ENCODE measurements at places on chromosomes 16 and 17.

GRCh38 chr16:55566432-55567175 lies at the start of gene CAPNS2:
TSS of gene CAPNS2 (plus strand) at chr16:55566684. CDS start at chr16:55566757, 73 bp downstream.
- no peak within 1 kb of the TSS for H3K27ac ChIP-seq
- no peak for DNase-seq
- H3K36me3 ChIP-seq, result no peaks in the 10 kb centered on the region
- no peak within 1 kb of the TSS for H3K4me3 ChIP-seq

GRCh38 chr17:46976626-46977270 lies 2.3 kb downstream of the RPRML start:
- no peak overlapping the region for H3K4me3 ChIP-seq
- no peak for DNase-seq
- H3K36me3 ChIP-seq, result no peaks in the 10 kb centered on the region
- H3K27me3 ChIP-seq, result no peaks in the 10 kb centered on the region

GRCh38 chr16:53864819-53865493 lies 161.0 kb downstream of the FTO start:
- H3K27ac ChIP-seq, result no peak overlapping the region
- H3K27me3 ChIP-seq, result no peaks in the 10 kb centered on the region
- H3K36me3 ChIP-seq, result no peaks in the 10 kb centered on the region

DNA sequence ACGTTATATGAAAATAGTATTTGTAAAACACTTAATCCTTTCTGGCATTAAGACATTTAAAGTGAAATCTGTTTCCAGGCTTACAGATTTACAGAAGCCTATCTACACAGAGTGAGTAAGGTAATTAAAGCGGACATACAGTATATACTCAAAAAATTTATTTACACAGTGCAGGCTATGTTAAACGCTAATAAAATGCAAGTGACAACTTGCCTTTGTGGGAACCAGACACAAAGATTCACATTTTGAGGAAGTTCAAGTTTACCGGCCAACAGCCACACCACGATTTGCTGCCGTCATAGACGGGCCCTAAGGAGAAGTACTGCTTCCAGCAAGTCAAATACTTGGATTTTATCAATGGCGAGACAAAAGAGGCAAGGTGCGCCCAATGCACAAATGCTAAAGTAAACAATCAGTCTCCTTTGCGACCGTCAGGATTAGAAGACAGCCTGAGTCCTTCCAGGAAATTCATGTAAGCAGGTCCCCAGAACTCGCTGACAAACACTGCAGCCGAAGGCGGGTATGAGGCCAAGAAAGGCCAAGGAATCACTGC lies 801 bp downstream of the VPS35 start:
- peaks cover 7% of the 10 kb centered on the region for H3K4me1 ChIP-seq
- no peak for DNase-seq
- no peaks in the 10 kb centered on the region for H3K36me3 ChIP-seq
- peak overlapping the region; percentile 93 for H3K27ac ChIP-seq
- no peaks in the 10 kb centered on the region for H3K27me3 ChIP-seq

- DNase-seq, result no peak
- H3K27ac ChIP-seq, result no peak overlapping the region
- no peak overlapping the region for H3K4me3 ChIP-seq
- H3K4me1 ChIP-seq, result no peaks in the 10 kb centered on the region
- no peaks in the 10 kb centered on the region for H3K27me3 ChIP-seq
- peaks cover 35% of the 10 kb centered on the region for H3K36me3 ChIP-seq
Observed at GRCh38 chr16:13948086-13948485, 28.1 kb downstream of the ERCC4 start.

DNA sequence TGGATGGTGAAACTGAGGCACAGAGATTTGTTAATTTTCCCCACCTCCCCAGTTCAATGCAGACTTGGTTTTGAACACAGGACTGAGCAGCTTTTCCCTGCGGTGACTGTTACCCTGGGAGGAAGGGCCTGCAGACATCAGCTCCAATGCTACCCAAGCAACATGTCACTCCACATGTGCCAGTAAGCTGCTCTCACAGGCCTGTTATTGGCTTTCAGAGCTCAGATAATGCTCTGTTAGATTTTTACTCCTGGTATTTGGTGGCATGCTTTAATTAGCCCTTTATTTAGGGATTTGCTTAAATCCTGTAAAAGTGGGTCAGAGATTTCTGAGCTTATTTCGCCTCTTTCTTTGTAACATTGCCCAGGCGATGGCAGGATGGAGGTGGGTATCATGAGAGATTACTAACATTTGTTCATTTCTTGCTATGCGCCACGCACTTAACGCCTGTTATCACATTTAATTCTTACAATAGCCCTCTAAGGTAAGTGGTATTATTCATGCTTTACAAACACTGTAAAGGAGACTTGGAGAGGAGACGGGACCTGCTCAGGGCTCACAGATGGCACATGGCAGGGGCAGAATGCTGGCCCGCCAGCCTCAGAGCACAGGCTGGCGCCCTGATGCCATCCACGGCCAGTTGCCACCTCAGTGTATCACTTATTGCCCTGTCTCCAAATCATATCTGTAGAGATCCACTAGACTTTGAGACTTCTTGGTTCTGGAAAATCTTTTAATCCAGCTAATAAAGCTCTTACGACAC lies 84.0 kb upstream of the CACNG5 start:
- no peaks in the 10 kb centered on the region for H3K36me3 ChIP-seq
- no peak overlapping the region for H3K4me3 ChIP-seq
- no peak for DNase-seq
- no peaks in the 10 kb centered on the region for H3K4me1 ChIP-seq

DNA sequence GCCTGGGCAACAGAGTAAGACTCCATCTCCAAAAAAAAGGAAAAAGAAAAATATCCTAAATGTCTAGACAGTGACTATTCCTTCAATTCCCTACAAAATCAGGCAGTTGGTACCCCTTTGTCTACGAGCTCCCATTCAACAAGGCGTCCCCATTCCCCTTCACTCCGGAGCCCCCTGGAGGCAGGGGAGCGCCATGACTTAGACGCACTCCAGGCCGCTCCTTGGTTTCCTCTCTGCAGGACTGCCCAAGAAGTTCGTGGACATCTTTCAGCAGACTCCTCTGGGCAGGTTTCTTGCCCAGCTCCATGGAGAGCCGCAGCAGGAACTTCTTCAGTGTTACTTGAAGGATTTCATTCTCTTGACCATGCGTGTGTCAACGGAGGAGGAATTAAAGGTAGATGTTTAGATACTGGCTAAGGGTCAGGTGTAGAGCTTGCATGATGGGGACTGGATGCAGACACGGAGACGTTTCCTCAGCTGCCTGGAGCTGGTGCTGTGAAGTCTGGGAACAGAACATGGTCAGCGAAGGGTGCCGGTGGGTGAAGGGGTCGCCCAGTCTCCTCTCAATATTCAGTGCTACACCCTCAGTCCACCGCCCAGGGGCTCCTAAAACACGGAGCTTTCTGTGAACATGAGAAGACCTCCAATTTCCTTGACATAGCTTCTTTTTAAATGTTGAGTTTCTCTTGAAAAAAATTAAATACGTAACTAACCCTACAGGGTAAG lies 53.3 kb upstream of the ENDOV start:
- peaks cover 91% of the 10 kb centered on the region for H3K36me3 ChIP-seq
- H3K27ac ChIP-seq, result no peak overlapping the region
- no peaks in the 10 kb centered on the region for H3K4me1 ChIP-seq
- DNase-seq, result no peak
- H3K27me3 ChIP-seq, result no peaks in the 10 kb centered on the region

DNA sequence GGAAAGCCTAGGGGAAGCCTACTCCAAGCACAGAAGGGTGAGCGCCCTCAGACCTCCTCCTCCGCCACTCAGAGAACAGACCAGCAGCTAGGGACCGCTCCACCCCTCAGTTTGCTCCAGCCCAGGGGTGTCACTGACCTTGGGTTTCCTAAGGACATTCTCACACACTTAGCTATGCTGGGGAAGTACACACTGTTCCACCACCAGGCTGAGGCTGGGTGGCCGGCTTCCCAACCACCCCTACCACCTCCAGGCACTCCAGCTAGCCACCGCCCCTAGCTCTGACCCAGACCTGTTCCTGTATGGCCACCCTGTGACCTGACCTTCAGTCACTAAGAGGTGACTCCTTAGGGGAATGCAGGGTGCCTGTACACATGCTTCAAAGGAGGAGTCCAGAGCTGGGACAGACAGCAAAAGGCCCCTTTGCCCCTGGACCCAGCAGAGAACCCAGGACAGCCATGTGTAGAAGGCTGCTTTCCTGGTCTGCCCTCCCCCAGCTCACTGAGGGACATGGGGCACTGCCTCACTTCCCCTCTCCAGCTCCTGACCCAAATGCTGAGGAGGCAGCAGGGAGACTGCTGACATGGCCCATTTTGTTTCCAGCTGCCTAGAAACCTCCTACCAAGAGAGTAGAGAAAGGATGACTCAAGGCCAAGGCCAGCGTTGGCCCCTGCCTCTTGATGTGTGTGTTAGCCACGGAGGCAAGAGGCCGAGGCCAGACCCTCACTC lies 6.7 kb downstream of the HSPB9 start:
- DNase-seq, result no peak
- peak overlapping the region; percentile 13 for H3K27ac ChIP-seq
- peaks cover 18% of the 10 kb centered on the region for H3K4me1 ChIP-seq
- H3K27me3 ChIP-seq, result no peaks in the 10 kb centered on the region
- peaks cover 51% of the 10 kb centered on the region for H3K36me3 ChIP-seq
- no peak overlapping the region for H3K4me3 ChIP-seq

- H3K36me3 ChIP-seq, result no peaks in the 10 kb centered on the region
- no peak for DNase-seq
- H3K27me3 ChIP-seq, result no peaks in the 10 kb centered on the region
- H3K27ac ChIP-seq, result no peak overlapping the region
Observed at GRCh38 chr16:47956916-47957315, 198.9 kb downstream of the ABCC12 start.

- peak overlapping the region; percentile 73 for H3K4me3 ChIP-seq
- no peaks in the 10 kb centered on the region for H3K27me3 ChIP-seq
- H3K4me1 ChIP-seq, result peaks cover 7% of the 10 kb centered on the region
- H3K36me3 ChIP-seq, result no peaks in the 10 kb centered on the region
Observed at GRCh38 chr17:76121932-76122430, 18.4 kb upstream of the EXOC7 start.

- no peak overlapping the region for H3K4me3 ChIP-seq
- DNase-seq, result no peak
- H3K36me3 ChIP-seq, result peaks cover 54% of the 10 kb centered on the region
- no peaks in the 10 kb centered on the region for H3K27me3 ChIP-seq
- no peaks in the 10 kb centered on the region for H3K4me1 ChIP-seq
- H3K27ac ChIP-seq, result no peak overlapping the region
Observed at GRCh38 chr16:4661661-4662060, 31.7 kb upstream of the NUDT16L1 start.

DNA sequence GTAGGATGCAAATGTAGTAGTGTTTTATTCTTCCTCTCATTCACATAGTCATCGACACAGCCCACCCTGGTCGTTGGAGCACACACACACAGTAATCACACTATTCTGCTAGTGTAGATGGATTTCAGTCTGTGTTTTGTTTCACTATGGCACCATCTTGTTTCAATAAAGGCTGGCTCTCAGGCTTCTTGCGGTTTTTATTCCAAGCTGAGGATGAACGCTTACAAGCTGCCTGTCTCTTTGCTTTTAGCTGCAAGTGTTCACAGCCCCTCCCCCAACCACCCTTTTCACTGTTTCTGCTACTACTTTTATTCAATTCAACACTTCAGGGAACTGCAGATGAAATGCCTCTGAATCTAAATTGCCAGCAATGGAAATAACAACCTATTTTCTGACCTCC lies 140.9 kb upstream of the PMFBP1 start:
- DNase-seq, result no peak
- H3K36me3 ChIP-seq, result no peaks in the 10 kb centered on the region
- no peak overlapping the region for H3K4me3 ChIP-seq
- no peak overlapping the region for H3K27ac ChIP-seq
- H3K4me1 ChIP-seq, result no peaks in the 10 kb centered on the region

- no peaks in the 10 kb centered on the region for H3K36me3 ChIP-seq
- H3K4me3 ChIP-seq, result no peak overlapping the region
- DNase-seq, result no peak
- no peak overlapping the region for H3K27ac ChIP-seq
- no peaks in the 10 kb centered on the region for H3K4me1 ChIP-seq
Observed at GRCh38 chr16:82658796-82659195, 32.0 kb downstream of the CDH13 start.

GRCh38 chr17:44850025-44850424 lies 2.3 kb downstream of the HIGD1B start:
- DNase-seq, result no peak
- H3K27me3 ChIP-seq, result no peaks in the 10 kb centered on the region
- H3K4me1 ChIP-seq, result no peaks in the 10 kb centered on the region

DNA sequence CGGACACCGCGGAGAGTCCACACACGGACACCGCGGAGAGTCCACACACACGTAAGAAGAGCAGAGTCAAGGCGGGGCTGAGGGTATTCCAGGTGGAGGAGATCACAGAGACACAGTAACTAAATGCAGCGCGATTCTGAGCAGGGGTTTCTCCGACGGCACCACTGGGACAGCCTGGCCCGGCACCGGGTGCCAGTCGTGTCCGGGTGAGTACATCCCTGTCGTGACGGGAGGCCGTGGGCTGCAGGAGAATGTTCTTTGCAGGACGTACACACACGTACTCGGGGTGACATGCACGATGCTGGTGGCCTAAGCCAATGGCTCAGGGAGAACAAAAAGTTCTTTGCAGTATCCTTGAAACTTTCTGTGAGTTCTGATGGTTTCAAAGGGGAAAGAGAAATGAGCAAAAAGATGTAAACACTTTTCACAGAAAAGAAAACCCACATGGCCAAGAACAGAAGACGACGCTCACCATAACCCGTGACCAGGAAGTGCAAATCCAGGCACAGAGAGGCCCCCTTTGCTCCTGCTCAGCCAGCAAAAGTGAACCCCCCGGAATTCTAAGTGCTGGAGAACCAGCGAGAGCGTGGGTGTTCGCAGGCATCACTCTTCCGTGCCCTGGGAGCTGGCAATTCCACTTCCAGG lies 53.7 kb upstream of the METRNL start:
- no peak overlapping the region for H3K4me3 ChIP-seq
- H3K36me3 ChIP-seq, result no peaks in the 10 kb centered on the region
- no peak for DNase-seq
- no peak overlapping the region for H3K27ac ChIP-seq
- no peaks in the 10 kb centered on the region for H3K4me1 ChIP-seq

- no peak overlapping the region for H3K27ac ChIP-seq
- H3K4me1 ChIP-seq, result no peaks in the 10 kb centered on the region
- no peak overlapping the region for H3K4me3 ChIP-seq
Observed at GRCh38 chr17:48426019-48426665, 3.9 kb downstream of the SKAP1 start.

DNA sequence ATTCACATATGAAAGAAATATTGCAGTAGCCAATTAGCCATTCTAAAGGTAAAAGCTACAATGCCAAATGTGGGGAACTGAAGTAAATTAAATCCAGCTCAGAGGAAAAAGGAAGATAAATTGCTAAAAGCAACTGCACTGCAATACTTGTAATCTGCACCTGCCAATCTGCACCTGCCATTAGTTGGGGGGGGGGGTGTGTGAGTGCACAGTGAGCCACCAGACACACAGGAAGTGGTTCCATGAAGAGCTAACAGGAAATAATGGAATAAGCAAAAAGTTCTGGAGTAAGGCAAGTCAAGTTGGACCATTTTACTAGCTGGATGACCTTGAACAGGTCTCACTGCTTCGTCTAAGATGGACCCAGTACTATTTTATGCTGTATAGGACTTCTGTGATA lies 191.8 kb downstream of the PARN start:
- H3K4me3 ChIP-seq, result no peak overlapping the region
- H3K36me3 ChIP-seq, result no peaks in the 10 kb centered on the region
- no peaks in the 10 kb centered on the region for H3K4me1 ChIP-seq
- DNase-seq, result no peak

Data from ascending aorta (tissue), 2 donors.